ENCODE measurements at places on chromosomes 13 and 19. TPM values are rescaled to one million over a fixed set of nuclear protein-coding genes. Genes with fewer than 3 reads are reported as not detected.

GPR183 gene
- not detected for total RNA-seq

NLRP7 gene
- not detected for total RNA-seq

CD37 gene
- not detected for total RNA-seq

KLK4 gene
- not detected for total RNA-seq

TSHZ3 gene
- total RNA-seq, result 2.4 TPM

RFX1 gene
- 5.0 TPM for total RNA-seq

KIR2DL3 gene
- not detected for total RNA-seq

SIGLEC7 gene
- not detected for total RNA-seq

EXOSC5 gene
- 93.5 TPM for total RNA-seq

Measured in A549 treated with GW870086 at 1 μM for 4 hours (cell line).